ENCODE measurements at places on chromosomes 1 and 21.

GRCh38 chr1:175152006-175152652, 40.4 kb downstream of the KIAA0040 start:
- no peak overlapping the region for H3K4me3 ChIP-seq
- peaks cover 13% of the 10 kb centered on the region for H3K27me3 ChIP-seq
- H3K36me3 ChIP-seq = no peaks in the 10 kb centered on the region
- peaks cover 8% of the 10 kb centered on the region for H3K4me1 ChIP-seq

DNA sequence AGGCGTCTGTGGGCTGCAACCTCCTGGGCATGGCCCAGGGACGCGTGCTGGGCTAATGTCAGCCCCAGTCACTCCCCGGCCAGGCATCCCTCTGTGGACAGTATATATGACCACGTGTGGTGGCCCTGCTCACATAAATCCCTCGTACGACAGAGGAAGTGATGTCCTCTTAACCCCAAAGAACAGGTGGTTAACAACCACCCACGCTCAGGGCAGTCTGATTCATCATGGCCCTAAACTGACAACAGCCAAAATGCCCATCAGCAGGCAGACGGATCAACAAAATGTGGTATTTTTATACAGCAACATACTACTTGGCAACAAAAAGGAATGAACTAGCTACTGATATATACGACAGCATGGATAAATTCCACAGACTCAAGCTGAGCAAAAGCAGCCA, 51.0 kb downstream of the ECE1 start:
- no peak overlapping the region for H3K27ac ChIP-seq
- H3K4me1 ChIP-seq = no peaks in the 10 kb centered on the region
- no peak overlapping the region for H3K4me3 ChIP-seq
- H3K27me3 ChIP-seq = no peaks in the 10 kb centered on the region
- peaks cover 87% of the 10 kb centered on the region for H3K36me3 ChIP-seq

DNA sequence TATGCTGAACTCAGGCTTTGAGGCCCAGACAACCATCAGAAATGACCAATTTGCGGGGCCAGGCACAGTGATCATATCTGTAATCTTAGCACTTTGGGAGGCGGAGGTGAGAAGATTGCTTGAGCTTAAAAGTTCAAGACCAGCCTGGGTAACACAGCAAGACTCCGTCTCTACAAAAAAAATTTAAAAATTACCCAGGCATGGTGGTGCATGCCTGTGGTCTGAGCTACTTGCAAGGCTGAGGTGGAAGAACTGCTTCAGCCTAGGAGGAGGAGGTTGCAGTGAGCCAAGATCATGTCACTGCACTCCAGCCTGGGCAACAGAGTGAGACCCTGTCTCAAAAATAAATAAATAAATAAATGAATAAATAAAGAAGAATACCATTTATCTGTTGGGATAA, 156.5 kb downstream of the EIF4G3 start:
- peaks cover 3% of the 10 kb centered on the region for H3K4me1 ChIP-seq
- no peaks in the 10 kb centered on the region for H3K27me3 ChIP-seq
- H3K4me3 ChIP-seq = no peak overlapping the region
- DNase-seq = no peak
- no peak overlapping the region for H3K27ac ChIP-seq

- no peak overlapping the region for H3K27ac ChIP-seq
- H3K27me3 ChIP-seq = peaks cover 5% of the 10 kb centered on the region
- peak overlapping the region; percentile 52 for H3K4me3 ChIP-seq
- peaks cover 18% of the 10 kb centered on the region for H3K4me1 ChIP-seq
- H3K36me3 ChIP-seq = no peaks in the 10 kb centered on the region
Observed at GRCh38 chr1:1347663-1348419, 1.4 kb downstream of the DVL1 start.

DNA sequence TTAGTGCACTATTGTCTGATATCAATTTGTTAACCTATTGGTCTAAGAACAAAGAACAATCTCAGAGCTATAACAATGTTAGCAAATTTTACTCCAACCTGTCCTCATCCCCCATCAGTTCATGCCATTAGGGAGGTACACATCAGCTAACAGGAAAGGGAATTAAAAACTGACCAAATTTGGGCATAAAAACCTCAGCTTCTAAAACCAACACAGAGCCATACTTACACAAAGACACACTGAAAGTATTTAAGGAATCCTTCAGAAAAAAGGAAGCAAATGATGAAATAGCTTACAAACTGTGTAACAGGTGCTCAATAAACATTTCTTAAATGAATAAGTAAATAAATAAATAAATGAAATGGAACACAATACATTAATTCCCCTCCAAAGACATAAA, 89.2 kb downstream of the TTLL7 start:
- H3K27me3 ChIP-seq = no peaks in the 10 kb centered on the region
- no peaks in the 10 kb centered on the region for H3K4me1 ChIP-seq
- no peak overlapping the region for H3K27ac ChIP-seq
- H3K4me3 ChIP-seq = no peak overlapping the region

DNA sequence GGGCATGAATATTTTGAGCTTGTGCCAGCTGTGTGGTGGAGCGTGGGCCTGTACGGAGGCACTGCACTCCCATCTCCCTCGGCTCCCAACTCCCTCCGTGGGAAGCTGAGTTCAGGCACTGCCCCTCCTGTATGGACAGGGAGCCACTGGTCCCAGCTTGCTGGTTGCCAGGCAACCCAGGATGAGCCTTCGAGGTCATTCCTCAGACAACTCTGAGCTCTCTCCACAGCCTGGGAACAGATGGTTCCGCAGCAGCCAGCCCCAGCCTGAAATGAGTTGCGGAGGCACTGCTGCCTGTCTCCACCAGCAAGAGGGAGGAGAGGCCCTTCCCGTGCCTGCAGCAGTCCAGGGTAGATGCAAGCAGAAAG, 58.4 kb upstream of the TENT5B start:
- no peak overlapping the region for H3K27ac ChIP-seq
- no peaks in the 10 kb centered on the region for H3K27me3 ChIP-seq
- no peaks in the 10 kb centered on the region for H3K4me1 ChIP-seq

GRCh38 chr1:102790997-102791396, 317.3 kb downstream of the COL11A1 start:
- no peaks in the 10 kb centered on the region for H3K4me1 ChIP-seq
- no peaks in the 10 kb centered on the region for H3K36me3 ChIP-seq
- H3K27ac ChIP-seq = no peak overlapping the region

- H3K4me3 ChIP-seq = no peak overlapping the region
- no peak for DNase-seq
- H3K36me3 ChIP-seq = no peaks in the 10 kb centered on the region
- H3K27me3 ChIP-seq = peaks cover 7% of the 10 kb centered on the region
- no peak overlapping the region for H3K27ac ChIP-seq
Observed at GRCh38 chr1:14365301-14365988, 233.0 kb upstream of the KAZN start.

DNA sequence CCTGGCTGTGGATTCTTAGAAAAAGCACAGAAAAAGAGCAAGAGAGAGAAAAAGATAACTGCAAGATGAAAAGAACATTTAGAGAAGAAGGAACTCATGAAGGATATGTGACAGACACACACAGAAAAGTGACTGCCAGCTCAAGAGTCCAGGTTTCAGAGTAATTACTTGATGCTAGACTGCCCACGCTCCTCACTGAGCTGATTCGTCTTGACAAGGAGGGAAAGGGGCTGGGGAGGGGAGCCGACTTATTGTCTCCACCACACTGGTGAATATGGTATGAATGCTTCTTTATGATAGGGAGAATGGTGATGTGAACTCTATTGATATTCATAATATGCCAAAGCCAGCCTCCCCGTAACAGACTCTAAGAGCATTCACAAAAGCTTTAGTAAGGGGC, 140.4 kb downstream of the BRINP2 start:
- no peaks in the 10 kb centered on the region for H3K27me3 ChIP-seq
- H3K4me1 ChIP-seq = no peaks in the 10 kb centered on the region
- no peak overlapping the region for H3K27ac ChIP-seq

DNA sequence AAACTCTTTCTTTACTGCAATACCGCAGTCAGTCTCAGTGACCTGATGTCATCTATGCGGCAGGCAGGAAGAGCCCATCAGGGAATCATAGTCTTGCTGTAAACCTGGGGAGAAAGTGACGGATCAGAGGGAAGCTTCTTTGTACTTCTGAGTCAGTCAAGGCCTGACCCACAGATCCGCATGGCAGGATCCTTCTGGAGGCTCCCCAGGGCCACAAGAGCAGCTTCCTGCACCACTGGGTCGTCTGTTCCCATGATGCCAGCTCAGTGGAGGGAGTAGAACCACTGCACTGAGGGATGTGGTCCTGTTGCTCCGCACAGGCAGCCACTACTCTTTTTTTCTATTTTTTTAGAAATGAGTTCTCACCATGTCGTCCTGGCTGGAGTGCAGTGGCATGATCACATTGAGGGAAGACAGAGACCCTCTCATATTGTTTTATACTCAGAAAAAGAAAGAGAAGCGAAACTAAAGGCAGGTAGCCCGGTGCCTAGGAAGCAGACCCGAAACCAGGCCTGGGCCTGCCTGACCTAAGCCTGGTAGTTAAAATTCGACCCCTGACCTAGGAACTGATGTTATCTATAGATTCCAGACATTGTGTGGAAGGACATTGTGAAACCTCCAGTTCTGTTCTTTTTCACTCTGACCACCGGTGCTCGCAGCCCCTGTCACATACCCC, 6.3 kb upstream of the ERVH48-1 start:
- H3K27me3 ChIP-seq = no peaks in the 10 kb centered on the region
- no peak overlapping the region for H3K4me3 ChIP-seq
- no peak for DNase-seq
- H3K4me1 ChIP-seq = no peaks in the 10 kb centered on the region
- no peaks in the 10 kb centered on the region for H3K36me3 ChIP-seq
- H3K27ac ChIP-seq = no peak overlapping the region

DNA sequence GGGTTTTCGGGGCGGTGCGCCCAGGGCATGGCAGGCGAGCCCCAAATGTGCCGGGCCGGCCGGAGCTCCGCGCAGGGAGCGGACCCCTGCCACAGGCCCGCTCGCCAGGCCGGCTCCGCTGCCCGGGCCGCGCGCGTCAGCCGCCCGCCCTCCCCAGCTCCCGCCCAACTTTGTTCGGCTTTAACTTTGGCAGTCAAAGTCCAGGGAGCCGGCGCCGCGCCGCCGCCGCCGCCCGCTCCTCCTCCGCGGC, 488 bp downstream of the SLC35D1 start:
- H3K4me1 ChIP-seq = peaks cover 7% of the 10 kb centered on the region
- DNase-seq = no peak
- H3K27me3 ChIP-seq = no peaks in the 10 kb centered on the region
- peak overlapping the region; percentile 87 for H3K4me3 ChIP-seq
- H3K27ac ChIP-seq = peak overlapping the region; percentile 90

Data from effector memory CD4-positive, alpha-beta T cell (primary cell).